ENCODE measurements at places on chromosomes 12 and 14. TPM values are rescaled to one million over a fixed set of nuclear protein-coding genes. Genes with fewer than 3 reads are reported as not detected.
A peak's percentile ranks its signal among the peaks of the same experiment; 100 is the strongest.

DNA sequence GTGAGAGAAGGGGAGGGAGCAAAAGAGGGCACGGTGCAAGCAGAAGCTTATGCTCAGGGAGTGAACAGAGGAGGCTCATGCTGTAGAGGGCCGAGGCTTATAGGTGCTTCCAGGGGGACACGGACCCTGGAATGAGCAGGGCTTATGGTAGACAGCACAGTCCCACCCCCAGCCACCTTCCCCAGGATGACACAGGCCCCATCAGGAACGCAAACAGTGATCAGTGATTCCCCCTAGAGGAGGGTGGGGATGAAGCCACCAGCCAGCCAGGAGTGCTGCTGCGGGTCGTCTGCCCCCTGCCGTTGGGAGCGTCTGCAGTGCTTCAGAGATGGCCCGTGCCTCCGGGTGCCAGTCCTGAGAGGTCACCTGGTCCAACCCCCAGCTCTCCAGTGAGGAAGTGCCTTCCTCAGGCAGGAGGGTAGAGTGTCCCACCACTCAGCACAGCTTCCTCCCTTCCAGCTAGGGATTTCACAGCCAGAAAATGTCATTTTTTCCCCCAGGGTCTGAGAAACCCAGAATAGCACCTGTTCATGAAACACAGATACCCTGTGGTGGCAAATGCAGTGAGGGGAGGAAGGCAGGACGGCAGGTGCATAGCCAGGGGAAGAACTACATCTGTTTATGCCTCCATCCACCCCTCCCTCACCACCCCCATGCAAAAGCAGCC, 60.7 kb downstream of the SLC6A12 start:
- no peak for DNase-seq

Gene UBE2N
- total RNA-seq = 52.5 TPM

DNA sequence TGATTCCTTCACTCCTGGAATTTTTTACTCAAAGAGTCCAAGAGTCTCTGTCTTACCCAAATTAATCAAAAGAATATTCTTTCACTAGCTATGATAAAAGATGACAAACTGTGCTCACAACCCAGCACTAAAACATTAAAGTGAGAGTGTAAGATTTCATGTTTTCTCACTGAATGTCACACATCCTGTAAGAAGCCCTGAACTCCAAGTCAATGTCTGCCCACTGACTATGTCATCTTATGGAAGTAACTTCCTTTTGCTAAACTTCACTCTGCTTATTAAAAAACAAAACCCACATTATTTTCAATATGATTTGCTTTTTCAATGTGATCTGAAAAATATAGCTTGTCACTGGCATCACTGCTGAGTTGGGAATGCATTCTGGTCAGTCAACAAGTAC, 15.6 kb downstream of the SPRING1 start:
- DNase-seq = no peak

Gene CIROP
- total RNA-seq = not detected

Gene GPRC5D
- not detected for total RNA-seq

GRCh38 chr12:2624543-2625288, 170.1 kb upstream of the FKBP4 start:
- no peak for DNase-seq

Gene DYNC1H1
- 499 TPM for total RNA-seq

Gene KERA
- total RNA-seq = not detected

DNA sequence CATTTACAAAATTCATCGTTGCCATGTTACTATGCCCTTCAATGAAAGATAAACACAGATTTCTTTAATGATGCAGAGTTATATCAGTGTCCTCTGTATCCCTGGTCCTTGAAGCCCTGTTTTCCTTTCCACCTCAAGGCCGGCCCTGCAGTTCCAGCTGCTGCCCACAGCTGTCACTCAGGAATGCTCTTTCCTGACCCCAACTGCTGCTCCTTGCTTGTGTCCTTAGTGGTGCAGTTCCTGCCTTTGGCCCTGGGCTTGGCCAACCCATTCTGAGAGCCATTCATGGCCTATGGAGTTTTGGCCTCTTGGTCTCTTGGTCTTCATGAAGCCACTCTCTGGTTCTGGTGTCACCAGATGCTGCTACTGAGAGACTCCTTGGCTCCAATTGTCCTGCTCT, 93.1 kb downstream of the GAS2L3 start:
- no peak for DNase-seq

GRCh38 chr14:54683882-54684794, 117.2 kb downstream of the SAMD4A start:
- no peak for DNase-seq

GRCh38 chr14:69901113-69901951, 22.1 kb downstream of the SMOC1 start:
- no peak for DNase-seq

DNA sequence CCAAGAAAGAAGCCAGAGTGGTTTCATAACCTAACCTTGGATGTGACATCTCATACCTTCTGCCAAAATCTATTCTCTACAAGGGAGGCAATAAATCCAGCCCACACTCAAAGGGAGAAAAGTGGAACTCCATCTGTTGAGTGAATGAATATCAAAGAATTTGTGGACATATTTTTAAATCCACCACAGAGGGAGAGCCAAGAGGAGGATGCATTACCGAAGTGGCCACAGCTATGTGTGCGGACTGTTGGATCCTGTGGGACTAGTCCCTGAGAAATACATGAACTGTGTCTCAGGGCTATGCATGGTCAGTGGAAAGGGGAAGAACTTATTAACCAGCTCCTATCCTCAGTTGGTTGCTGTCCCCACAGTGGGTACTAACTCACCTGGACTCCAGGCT, 273.9 kb downstream of the NUAK1 start:
- no peak for DNase-seq

DNA sequence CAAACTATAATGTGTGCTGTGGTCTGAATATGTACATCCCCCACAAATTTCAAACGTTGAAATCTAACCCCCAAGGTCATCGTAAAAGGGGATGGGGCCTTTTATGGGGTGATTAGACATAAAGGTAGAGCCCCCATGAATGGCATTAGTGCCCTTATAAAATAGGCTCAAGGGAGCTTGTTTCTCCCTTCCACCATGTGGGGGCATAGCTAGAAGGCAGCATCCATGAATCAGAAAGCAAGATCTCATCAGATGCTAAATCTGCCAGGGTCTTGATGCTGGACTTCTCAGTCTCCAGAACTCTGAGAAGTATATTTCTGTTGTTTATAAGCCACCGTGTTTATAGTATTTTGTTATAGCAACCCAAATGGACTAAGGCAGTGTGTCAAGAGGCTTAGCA, 33.4 kb upstream of the IGF1 start:
- DNase-seq = no peak

Gene CD9
- 366 TPM for total RNA-seq

DNA sequence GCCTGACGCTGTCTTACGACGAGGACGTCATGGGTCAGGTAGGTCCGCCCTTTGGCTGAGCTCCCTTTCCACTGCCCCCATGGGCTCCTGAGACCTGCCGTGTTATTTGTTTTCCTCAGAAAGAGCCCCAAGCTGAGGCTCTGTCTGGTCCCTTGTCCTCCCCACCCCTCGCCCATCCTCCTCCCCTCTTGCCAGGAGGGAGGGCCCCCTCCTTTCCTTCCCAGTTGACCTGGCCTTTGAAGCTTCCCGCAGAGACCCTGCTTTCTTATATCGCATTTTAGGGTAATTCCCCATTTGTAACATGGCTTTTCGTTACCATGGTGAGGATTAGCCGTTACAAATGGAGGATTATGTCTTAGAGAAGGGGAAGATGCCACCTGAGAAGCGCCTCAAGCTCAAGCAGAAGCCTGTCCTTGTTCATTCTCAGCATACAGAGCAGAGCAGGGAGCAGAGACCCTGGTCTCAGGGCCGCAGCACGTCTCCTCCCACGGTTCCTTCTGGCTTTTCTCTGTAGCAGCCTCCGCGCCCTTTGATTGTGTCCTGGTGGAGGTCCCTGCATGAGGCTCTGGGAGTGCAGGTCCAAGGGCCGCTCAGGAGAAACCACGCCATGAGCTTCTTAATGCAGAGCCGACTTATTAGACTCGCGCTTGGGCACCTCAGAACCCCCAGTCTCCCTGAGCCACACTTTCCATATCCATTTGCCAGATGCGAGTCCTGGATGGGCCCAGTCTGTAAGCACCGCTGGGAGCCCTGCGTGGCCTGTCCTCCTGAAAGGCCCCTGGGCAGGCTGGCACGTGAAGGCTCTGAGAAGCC, 47.2 kb downstream of the UBE3B start:
- no peak for DNase-seq

Gene KRT71
- not detected for total RNA-seq

DNA sequence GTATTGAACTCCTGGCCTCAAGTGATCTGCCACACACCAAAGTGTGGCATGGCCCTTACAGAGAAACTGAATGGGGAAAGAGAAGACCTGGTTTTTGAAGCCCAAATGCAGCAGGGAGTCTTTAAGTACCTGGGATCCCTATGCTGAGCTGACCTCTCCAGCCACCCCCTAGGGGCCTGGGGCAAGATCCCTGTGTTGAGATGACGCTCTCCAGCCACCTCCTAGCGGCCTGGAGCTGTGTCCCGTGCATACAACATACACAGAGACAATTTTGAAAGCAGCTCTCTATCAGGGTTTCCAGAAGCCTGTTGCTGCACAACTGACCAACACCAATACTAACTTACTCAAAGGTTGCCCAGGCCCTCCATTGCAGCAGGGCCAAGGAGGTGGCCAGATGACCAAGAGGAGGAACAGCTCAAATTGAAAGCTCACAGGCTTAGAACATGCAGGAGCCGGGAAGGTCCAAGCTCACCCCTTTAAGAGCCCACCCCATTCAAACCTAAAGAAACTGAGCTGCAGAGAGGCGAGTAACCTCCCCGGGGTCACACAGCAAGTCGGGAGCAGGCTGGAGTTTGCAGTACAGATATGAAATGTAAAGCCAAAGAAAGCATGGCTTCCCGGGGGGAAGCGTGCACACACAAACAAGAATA, 31.5 kb downstream of the TTC7B start:
- DNase-seq = peak; percentile 58

DNA sequence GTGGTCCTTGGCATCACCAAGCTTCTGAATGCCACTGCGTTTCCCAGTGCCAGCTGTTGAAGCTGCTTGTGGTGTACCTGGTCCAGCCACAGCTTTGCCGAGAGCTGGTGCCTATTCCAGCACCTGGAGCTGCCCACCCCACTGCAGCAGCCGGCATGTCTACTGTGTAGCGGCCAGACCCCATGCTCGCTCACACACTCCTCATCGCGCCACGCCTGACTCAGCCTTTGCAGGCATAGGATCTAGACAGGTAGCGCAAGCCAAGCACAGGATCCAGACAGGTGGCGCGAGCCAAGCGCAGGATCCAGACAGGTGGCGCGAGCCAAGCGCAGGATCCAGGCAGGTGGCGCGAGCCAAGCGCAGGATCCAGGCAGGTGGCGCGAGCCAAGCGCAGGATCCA, 11.6 kb upstream of the ZNF605 start:
- DNase-seq = no peak

GRCh38 chr12:31991146-31991545, 31.9 kb downstream of the RESF1 start:
- DNase-seq = no peak

Gene JPH4
- 10.6 TPM for total RNA-seq

- no peak for DNase-seq
These were observed 13.3 kb downstream of the BDKRB1 start for GRCh38 chr14:96269359-96269710.

DNA sequence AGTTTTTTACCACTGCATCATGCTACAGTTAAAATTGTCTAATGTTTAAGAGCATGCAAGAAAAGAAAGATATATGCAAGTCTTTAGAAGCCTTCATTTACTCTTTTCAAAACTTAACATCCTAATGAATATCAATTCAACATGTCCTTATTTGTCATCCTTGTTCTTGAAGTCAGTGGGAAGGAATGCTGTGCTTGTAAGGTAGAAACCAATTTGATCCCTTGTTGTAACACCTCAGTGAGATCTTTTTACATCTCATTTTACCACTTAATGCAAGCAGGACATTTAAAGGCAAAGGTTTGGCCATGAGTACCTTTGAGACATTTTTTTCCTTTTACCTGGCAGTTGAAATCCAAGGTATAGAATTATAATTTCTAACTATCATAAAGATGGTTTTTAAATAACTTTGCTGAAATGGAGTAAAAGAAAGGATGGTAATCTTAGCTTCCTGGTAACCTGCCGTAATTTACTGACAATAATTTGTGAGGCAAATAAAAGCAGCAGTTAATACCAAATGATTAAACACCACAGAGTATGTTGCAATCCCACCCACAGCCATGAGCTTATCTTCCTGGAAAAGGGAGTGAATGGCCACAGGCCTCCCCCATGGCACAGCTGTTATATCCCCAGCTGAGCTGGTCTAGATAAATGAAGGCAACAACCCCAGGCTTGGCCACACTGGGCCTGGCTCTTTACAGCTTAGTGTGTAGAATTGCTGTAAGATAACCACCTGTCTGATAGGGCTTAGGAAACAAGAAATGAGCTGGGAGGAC, 33.2 kb upstream of the STRN3 start:
- DNase-seq = no peak

- DNase-seq = no peak
These were observed 64.2 kb downstream of the PHETA1 start for GRCh38 chr12:111304642-111305071.

Gene ANO2
- 18.7 TPM for total RNA-seq

- no peak for DNase-seq
These were observed 328.8 kb upstream of the NOVA1 start for GRCh38 chr14:26926585-26926984.

GRCh38 chr12:110005319-110005973, 6.2 kb downstream of the ANKRD13A start:
- DNase-seq = no peak

- DNase-seq = no peak
These were observed 154.3 kb upstream of the CCND2 start for GRCh38 chr12:4119157-4119761.

DNA sequence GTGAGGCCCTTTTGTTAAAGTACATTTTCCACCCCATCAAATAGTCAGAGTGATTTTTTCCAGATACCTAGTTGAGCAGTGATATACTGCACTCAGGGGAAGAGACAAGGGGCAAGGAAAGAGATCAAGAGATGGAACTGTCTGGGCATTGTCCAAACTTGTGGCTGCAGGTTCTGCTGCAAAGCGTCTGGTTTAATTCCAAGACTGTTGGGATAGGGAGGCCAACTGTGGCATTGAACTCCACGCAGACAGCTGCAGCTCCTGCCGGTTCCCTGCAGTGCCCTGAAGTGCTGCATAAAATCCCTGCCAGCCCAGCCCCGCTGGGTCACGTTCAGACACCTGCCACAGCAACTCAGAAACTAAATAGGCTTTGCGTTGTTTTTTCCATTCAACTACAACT, 30.5 kb downstream of the RPH3A start:
- no peak for DNase-seq

- no peak for DNase-seq
These were observed 9.4 kb downstream of the SART3 start for GRCh38 chr12:108551535-108551934.

Gene RPGRIP1
- not detected for total RNA-seq

Gene C12orf56
- 7.4 TPM for total RNA-seq

Gene KRT5
- 4,247 TPM for total RNA-seq

DNA sequence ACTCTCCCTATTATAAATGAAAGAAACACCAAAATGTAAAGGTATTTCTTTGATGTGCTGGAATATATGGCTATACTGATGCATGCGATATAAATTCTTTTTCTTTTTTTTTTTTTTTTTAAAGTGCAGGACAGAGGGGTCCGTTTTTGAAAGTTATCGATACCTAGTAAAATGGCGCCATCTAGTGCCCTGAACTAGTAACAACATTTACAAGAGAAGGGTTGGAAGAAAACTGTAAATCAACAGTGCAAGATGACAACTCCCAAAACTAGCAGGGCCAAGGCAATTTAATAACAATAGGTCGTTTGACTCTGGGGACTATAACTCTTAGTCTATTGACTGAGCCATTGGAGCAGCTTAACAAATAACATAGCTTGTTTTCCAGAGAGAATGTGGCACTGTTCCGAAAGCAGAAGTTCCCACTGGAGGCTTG, 137.7 kb downstream of the SPTSSA start:
- DNase-seq = no peak

- no peak for DNase-seq
These were observed 11.3 kb upstream of the SLC41A2 start for GRCh38 chr12:104969343-104969742.

Measured in vagina (tissue), 2 donors.